ENCODE measurements at places on chromosomes 12 and 14.
A peak's percentile ranks its signal among the peaks of the same experiment; 100 is the strongest.

DNA sequence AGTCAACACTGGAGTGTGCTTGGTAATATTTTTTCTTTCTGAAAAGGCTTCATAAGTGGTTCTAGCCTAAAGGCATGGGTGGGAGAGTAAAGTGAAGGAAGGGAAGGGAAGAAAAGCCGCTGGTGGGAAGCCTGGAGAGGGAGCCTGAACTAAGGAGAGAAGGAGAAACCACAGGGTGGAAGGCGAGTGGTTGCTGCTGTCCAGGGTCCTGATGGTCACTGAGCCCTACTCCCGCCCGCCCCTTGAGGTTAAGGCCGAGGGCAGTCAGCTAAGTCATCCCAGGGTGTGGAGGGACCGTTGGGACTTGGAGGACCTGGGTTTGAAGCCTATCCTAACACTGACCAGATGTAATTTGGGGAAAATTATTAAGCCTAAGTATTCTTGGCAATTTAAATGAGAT lies 189.1 kb downstream of the PIWIL1 start:
- peak; percentile 90 for DNase-seq

DNA sequence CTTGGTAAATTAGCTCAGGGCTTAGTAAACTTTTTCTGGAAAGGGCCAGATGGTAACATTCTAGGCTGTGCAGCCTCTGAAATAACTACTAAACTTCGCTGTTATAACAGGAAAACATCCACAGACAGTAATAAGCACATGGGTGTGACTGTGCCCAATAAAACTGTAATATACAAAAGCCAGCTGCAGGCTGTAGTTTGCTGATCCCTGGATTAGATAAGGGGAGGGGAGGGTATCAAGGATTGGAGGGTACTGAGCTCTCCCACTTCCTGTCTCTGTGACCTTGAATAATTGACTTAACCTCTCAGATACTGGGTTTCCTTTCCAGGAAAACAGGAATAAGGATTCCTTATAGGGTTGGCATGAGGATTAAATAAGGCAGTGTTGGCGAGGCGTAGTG lies 81.2 kb downstream of the CCDC60 start:
- no peak for DNase-seq

DNA sequence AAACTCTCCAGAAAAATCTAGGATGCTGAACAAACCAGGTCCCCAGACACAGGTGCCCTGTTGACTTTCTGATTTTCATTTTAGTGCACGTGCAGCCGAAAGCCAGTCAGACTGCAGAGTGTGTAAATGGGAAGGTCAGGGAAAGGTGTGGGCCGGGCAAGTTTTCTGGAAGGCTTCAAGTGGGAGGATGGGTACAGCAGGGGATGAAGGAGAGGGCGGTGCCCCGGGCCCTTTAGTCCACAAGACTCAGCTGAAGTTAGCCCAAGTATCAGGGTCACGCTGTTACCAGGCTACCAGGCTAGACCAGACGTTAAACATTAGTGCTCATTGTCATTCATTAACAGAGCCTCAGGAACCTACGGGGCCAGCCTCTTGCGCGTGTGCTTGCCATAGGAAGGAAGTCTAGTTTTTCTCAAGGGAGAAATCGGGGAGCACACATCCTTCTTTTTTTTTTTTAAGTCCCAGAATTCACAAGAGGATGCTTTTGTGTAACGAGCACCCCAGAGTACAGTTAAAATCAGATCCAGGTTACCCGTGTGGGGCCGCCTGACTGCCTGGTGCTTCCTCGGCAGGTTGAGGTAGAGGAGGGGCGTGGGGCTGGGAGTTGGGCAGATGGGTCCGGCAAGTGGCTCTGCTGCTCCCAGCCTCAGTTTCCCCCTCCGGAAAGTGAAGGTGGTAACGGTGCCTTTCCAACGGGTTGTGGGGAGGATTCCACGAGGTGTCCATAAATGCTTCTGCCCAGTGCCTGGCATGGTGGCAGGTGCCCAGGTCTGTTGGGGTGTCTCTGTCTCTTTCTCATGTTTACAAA lies 19.1 kb downstream of the BCL7A start:
- no peak for DNase-seq

DNA sequence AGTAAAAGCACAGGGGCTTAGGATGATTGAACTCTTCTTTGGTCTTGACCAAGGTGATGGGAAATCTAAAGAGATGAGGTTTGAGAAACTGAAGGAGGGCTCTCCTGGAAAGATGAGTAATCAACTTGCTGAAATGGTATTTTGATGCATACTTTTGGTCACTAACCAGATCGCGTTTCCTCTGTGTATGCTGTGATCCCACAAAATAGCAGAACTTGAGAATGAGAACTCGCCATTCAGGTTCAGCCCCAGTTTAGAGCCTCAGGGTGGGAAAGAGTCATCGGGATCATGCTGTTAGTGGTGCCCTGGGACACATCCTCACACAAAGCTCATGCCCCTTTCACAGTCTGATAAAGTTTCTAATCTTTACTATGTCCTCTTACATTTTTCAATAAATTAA lies 488.8 kb downstream of the ETNK1 start:
- DNase-seq, result peak; percentile 90

DNA sequence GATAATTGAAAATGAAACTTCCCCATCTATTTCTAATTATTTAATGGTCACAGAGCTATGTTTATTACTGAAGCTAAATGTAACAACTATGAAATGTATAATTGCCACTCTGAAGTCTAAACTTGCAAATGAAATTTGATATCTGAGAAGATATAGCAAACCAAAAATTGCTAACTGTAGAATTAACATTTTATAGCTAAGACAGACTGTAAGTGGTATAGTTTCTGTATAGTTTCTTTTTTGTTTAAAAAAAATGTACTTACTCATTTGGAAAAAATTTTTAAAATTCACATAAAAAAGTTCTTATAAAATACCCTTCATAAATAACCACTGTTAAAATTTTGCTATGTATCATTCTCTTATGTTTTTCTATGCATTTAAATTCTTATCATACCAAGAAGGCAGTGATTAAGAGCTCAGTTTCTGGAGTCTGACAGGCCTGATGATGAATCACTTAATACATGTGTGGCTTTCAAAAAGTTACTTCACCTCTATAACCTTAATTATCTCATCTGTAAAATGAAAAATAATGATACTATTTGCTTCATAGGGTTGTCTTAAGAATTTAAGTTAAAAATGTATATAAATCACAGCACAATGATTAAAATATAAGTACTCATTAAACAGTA lies 214.7 kb upstream of the GARIN2 start:
- DNase-seq, result no peak

- DNase-seq, result no peak
These were observed 71.9 kb downstream of the NRXN3 start for GRCh38 chr14:78242086-78242485.

- DNase-seq, result no peak
These were observed 175.0 kb downstream of the CRADD start for GRCh38 chr12:93852173-93852591.

DNA sequence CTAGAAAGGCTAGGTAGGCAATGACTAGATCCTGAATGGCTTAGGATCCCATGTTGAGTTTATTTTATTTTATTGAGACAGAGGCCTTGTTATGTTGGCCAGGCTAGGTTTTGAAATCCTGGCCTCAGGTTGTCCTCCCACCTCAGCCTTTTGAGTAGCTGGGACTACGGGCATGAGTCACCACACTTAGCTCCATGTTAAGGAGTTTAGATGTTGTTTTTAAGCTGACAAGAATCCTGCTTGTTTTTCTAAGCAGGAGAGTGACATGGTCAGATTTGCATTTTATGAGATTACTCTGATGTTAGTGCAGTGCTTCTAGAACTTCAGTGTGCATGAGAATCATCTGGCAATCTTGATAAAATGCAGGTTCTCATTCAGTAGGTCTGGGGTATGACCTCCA lies 14.5 kb downstream of the CCDC198 start:
- no peak for DNase-seq

GRCh38 chr12:80205960-80206359 lies 106.6 kb downstream of the OTOGL start:
- no peak for DNase-seq

GRCh38 chr14:94330857-94331256 lies 7.7 kb upstream of the SERPINA6 start:
- peak; percentile 37 for DNase-seq

DNA sequence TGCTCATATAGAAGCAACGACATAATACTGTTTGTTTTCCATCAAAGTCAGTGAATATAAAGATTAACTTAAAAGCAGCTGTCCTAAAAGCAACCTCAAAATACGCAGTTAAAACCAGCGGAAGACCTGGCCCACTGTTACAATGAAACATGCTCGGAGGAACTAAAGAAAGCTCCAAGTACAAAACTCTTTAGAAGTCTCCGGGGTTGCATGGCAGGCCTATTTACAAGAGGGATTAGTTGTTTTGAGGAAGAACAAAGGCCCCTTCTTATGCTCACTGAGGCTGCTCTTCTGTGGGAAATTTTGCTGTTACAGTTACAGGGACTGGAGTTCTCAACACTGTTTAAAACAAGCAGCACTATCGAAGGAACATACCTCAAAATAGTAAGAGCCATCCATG lies 75.9 kb upstream of the C12orf71 start:
- peak; percentile 68 for DNase-seq

DNA sequence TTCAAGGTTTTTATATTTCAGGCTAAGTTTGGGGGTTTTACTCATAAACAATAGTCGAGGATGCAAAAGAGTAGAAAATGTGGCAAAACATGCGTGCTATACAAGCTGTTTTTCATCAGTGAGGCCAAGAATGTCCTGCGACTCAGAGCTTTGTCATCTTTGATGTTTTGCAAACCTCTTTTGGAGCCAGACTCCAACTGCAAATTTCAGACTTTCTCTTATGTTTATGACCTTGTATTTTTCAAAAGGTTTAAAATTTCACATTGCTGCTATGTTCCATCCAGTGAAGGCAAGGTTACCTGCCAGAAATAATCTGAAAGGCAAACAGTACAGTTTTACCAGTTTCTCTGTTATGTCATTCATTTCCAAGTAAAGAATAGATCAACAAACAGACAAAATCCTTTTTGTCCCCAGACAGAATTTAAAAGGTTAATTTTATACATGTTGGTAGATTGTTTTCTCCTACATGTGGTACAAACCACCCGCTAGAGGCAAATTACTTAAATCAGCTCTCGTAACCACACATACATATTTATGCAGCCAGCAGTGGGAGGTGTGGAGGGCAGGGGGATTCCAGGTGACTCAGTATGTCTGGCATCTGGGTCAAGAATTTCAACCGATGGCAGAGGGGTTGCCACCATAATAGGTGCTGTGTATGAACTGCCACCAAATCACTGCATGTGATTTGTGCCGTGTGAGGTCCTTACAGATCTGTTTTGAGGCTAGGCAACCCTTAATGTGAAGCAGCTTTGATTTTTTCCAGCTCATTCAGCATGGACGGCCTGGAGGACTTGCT lies 119.8 kb upstream of the CPM start:
- DNase-seq, result peak; percentile 97

DNA sequence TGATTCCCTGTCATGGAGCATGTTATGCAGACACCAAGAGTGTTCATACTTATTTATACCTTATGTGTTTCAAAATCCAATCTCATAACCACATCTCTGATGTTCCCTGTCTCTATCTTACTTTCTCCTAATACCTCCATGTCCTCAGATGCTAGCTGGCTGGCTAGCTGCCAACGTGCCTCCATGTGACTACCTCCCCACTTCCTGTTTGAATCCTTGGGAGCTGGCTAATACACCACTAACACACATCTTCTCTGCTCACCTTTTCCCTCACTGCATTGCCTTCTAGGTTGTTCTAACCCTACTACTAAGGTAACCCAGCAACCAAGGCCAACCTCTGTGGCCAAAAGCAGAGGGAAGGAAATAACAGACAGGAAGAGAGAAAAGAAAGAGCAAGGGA lies 27.3 kb downstream of the TTC5 start:
- no peak for DNase-seq

- no peak for DNase-seq
These were observed 411.4 kb upstream of the LMO3 start for GRCh38 chr12:17017402-17017801.

GRCh38 chr12:88579161-88579517 lies 1.1 kb downstream of the KITLG start:
- DNase-seq, result peak; percentile 76

DNA sequence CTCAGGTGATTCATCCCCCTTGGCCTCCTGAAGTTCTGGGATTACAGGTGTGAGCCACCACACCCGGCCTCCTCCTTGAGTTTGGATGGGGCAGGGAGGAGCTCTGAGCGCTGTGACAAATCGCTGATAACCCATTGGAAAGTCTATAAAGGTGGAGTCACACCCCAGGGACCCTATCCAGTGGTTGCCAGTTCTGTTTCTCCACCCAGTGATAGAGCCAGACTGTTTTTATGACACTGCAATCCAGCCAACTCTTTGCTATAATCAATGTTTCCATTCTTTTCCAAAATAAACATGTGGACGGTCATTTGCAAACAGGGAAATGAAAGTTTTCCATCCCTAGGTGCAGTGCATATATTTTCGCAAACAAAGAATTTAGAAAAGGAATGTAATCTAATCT lies 142.0 kb upstream of the PELI2 start:
- DNase-seq, result no peak

- DNase-seq, result no peak
These were observed 51.4 kb downstream of the ZFP36L1 start for GRCh38 chr14:68741477-68741791.

- DNase-seq, result no peak
These were observed 70.8 kb downstream of the NCOR2 start for GRCh38 chr12:124496584-124496983.

DNA sequence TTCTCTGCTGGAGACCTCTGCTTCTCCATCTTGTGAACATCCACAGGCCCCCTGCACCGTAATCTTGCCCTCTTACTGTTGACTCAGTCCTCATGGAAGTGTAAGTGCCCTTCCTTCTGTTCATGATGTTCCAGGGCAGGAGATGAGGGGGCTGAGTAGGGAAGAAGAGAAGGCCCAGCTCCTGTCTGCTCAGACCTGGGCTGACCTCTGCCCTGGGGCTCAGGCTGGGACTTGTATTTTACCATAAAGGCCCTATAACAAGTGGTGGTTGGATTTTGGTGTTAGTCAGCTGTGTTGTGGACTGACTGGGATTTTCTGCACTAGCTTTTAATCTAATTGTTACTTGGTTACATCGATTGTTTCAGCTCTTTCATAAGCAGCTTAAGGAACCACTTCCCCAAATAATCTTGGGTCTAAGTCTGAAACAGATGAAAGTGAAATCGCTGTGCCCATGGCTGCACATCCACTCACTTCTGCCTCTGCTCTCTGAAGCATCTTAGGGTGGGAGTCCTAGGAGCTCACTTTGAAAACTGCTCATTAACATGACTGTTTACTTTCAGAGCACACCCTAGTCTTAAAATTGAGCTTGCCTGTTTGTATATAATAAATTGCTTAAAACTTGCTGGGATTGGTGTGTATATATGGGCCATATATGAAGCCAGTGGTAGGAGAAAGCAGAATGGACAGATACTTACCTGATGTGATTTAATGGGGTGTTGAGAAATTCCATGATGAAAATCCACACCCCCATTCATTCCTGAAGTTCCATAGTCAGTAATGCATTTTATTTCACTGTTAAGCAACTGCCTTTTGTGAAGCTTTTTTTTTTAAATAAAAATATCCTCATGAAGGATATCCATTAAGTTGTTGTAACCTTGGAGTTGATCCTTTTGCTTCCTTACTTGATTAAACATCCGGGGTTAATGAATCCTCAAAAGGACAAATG lies 17.7 kb downstream of the C12orf71 start:
- DNase-seq, result no peak

GRCh38 chr12:104741077-104741476 lies 217.0 kb downstream of the SLC41A2 start:
- DNase-seq, result no peak

GRCh38 chr12:20404576-20405346 lies 36.4 kb downstream of the PDE3A start:
- no peak for DNase-seq

GRCh38 chr12:71503579-71504391 lies 64.2 kb downstream of the LGR5 start:
- no peak for DNase-seq

Data from islet precursor cell (in vitro differentiated cells).